Stimulated activated CD4-positive, alpha-beta T cell treated with anti-CD3 and anti-CD28 coated beads, TNF-alpha, amount 100 ng/mL, for 1 hour (primary cell): ENCODE measurements at places on chromosomes 7 and 10.

DNA sequence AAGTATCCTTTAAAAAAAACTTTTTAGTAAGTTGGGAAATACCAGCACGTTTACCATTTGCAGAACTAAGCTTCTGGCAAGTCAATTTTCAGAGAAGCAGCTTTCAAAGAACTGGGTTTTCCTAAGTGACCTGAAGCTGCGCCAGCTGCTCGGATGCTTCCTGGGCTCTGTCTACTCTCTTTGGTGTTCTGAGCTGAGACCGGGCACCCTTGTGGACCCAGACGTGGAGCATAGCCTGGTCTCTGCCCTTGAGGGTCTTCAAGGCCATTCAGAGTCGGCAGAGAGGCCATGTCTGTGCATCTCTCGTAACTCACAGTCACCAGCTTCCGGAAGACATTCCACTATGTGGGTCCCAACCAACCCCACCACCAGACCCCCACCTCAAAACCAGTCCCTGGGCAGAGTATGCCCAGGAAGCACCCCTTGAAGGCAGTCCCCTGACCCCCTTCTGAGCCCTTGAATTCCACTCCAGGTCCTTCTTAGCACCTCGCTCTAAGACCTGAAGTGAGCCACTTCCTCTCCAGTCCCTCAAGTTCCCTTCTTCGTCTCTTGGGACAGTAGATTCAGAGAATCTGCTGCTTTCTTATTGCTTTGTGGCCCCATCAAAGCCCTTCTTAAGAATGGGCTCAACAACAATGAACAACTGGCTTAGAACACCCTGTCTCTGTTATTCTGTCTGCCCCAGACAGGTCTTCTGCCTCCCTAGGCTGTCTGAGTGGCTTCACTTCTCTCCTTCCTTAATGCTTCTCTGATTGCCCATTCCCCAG is 8.5 kb downstream of the CALML5 start:
- DNase-seq: no peak

DNA sequence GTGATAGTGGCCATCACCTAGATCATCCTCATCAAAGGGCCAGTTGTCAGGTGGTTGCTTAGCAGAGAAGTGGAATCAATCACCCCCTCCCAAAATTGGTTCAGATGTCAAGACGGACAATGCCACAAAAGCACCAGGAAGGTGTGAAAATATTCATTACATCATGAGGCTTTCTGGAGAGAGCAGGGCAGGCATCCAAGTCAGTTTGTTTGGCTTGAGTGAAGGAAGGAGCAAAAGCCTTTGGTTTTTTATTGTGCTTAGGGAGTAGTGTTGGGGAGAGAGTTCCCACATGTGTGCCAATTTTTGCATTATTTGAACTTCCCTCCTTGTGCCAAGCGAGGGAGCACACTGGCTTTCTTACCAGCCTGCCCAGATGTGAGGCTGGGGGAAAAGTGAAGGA is 1082.9 kb downstream of the LRMDA start:
- DNase-seq: no peak

- no peak for DNase-seq
Observed at GRCh38 chr7:22931011-22931410, 82.9 kb downstream of the HYCC1 start.

DNA sequence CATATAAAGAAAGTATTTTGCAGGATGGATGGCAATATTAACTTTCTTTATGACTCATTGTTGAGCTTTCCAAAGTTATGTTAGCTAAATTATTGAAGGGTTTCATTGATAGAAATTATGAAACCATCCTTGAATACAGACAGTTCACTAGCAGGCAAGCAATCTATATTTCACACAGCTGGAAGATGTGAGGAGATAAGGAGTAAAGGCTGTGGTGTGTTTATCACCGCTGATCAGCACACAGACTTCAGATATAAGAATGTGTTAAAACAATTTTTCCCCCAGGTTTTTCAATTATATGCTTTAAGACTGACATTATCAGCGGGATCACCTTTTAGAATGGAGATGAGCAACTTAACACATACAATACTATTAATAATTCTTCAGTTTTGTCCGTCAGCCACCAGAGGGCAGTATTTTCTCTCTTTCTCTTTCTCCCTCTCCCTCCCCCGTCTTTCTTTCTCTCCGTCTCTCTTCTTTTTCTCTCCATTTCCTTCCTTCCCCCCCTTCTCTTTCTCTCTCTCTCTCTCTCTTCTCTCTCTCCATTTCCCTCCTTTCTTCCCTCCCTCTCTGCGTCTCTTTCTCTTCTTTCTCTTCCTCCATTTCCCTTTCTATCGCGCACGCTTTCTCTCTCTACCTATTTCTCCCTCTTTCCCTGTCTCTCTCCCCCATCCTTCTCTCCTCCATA is 62.9 kb upstream of the FAM171A1 start:
- DNase-seq: no peak

DNA sequence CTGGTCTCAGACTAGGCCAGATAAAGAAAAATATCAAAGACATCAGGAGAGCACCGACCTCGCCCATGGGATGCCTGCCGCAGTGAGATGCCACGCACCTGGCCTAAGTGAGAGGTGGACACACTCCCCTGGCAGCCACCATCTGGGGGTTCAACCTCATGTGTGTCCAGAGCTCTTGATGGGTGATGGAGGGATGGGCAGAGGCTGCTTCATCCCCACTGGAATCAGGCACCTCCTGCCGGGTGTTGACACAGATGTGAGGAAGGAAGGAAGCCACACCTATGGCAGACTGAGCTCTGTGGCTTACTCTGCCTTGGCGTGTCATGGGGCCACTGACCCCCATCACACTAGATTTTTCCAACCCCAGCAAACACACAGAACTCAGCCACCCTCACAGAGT is 11.4 kb downstream of the ZNF488 start:
- DNase-seq: no peak

- DNase-seq: no peak
Observed at GRCh38 chr7:30706316-30706715, 24.1 kb upstream of the CRHR2 start.

DNA sequence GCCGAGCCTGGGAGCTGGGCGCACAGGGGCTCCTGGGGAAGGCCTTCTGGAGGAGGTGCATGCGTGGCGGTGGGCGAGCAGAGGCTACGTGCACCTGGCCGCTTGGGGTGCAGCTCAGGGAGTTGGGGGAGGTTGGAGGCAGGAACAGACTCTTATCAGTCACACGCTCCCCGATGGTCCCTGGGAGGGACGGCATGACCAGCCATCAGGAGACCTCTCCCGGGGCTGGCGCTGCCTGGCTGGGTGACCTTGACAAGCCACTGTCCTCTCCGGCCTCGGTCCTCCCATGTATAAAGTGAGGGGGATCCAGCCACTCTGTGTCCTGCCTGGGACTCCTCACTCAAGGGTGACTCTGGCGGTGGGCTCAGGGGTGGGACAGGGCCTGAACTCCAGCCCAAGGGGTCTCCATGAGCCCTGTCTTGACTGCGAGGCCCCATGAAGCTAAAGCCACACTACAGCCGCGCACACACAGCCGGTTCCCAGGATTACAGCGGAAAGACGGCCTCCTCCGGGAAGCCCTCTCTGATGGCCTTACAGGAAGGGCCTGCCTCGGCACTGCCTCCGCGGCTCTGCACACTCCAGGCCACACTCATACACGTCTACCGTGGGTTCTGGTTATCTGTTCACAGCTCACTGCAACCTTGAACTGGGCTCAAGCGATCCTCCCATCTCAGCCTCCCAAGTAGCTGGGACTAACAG is 2.3 kb downstream of the TMEM184A start:
- DNase-seq: no peak

DNA sequence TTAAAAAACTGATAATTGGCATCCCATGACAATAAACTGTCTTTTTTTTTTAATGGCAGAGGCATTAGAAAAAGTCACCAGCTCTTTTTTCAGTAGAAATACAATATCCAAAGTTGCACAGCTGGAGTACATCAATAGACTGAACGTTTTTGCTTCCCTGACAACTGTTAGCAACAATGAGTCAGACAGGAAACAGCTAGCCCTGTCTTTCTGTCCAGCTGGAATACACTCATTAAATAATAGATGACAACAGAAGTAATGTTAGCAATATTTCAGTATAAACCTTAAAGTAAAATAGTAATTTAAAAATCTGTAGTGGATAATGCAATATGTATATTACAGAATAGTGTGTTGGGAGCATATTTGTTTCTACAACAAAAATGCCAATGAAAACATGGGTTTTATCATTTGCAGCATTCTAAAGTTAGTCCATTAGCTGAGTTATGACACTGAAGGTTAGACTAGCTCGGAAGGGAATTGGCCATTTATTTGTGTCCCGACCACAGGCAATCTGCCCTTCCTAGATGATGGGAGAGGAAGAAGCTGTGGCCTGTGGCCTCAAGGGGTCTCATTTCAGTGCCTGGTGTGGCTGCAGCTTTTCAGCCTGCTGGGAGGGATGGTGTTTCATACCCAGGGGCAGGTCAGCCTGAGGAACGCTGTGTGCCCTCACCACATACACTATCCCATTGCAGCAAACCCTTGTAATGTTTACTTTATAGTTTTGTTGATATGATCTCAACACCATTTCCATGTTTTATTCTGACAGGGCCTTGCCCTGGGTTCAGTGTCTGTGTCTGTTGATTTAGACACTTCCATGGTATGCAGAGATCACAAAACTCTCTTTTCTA is 173.3 kb downstream of the SLC16A9 start:
- DNase-seq: no peak

DNA sequence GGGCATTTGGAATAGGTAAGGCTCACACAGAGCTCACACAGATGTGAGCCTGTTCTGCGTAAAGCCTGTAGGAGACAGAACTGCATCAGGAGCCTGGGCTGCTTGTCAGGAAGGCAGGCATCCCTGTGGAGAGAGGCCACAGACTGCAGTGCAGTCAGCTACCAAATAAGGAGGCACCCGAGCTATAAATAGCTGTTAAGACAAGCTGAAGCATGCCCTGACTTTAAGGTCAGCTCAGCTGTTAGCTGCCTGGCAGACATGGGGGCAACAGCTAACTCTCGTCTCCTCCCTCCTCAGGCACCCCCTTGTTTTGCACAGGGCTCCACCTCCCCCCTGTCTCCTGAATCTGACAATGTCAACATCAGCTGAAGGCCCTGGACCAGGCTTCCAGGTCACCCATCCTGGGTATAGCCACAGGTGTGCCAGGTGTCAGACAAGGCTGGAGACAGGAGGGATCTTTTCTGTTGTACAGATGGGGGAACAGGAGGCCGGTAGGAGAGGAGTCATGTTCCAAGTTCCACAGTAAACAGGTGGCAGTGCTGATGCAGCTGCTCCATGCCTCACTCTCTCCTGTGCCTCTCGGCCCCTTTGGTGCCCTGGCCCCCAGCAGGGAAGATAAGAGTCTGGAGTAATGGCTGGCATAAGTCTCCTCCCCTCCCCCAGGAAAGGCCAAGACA is 27.6 kb upstream of the MKRN1 start:
- DNase-seq: no peak

GRCh38 chr7:74061840-74062539 is 21.6 kb upstream of the LIMK1 start:
- DNase-seq: peak; percentile 43

DNA sequence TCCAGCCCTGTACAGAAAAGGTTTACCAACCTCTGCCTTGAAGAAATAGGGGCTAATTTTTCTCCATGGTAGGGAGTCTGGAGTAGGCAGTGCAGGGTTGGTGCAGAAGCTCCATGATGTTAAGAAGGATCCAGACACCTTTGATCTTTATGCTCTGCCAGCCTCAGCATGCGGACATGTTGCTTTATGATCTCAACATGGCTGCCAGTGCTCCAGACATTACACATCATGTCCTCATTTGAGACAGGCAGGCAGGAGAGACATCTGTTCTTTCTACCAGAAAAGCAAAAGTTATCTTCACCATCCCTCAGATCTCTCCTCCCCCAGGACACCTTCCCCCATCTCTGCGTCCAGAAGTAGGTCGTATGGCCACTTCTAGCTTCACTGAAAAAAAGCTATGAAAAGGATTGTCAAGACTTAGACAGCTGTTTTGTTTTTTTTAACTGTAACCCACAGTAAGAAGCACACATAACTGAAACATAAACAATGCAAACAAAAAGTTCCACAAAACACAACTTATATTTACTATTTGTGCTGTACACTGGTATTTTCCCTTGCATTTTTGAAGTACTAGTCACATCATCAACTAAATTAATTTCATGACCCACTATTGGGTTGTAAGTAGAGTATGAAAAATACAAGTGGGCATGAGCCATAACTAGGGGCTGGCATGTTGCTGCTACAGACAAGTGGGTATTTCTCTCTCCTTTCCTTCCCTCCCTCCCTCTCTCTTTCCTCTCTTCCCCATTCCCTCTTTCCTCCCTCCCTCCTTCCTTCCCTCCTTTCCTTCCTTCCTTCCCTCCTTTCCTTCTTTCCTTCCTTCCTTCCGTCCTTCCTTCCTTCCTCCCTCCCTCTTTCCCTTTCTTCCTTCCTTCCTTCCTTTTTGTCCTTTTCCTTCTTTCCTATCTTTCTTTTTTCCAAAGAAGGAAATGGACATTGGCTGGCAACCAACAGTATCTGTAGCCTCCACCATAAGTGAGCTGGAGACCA is 2.6 kb upstream of the RASSF4 start:
- DNase-seq: no peak

DNA sequence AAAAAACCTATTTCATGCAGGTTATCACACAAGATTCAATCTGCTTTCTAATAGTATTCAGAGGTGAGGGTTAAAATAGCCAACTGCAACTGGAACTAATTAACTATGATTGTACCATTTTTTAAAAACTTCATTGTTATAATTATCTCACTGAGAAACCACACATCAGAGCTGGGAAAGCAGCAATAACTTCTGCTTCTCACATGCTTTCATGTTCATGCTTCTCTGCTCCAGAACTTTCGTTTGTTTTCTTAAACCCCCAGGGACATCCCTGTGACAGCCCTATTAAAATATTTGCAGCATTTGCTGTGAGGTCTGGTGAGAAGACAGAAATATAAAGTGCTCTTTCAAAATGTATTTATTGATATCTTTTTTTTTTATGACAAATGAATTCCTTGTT is 389.0 kb upstream of the SORCS1 start:
- DNase-seq: no peak

GRCh38 chr7:154591544-154591943 is 411.4 kb downstream of the PAXIP1 start:
- DNase-seq: no peak

- no peak for DNase-seq
Observed at GRCh38 chr7:12314199-12314598, 89.5 kb downstream of the VWDE start.

DNA sequence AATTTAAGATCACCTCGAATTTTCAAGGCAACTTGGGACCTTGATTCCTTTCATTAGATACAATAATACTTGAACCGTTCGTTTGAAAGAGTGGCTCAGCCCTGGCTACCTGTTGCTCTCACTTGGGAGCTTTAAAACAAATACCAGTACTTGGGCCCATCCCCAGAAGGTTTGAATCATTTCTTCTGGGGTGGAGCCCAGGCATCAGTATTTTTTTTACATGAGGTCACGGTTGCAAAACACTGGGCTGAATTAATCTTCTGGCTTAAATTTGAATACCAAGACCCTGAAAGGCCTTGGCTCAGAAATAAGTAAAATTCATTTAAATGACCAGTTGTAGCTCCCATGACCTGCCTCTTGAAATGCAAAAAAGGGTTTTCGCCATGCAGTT is 214.9 kb downstream of the CREB5 start:
- no peak for DNase-seq

DNA sequence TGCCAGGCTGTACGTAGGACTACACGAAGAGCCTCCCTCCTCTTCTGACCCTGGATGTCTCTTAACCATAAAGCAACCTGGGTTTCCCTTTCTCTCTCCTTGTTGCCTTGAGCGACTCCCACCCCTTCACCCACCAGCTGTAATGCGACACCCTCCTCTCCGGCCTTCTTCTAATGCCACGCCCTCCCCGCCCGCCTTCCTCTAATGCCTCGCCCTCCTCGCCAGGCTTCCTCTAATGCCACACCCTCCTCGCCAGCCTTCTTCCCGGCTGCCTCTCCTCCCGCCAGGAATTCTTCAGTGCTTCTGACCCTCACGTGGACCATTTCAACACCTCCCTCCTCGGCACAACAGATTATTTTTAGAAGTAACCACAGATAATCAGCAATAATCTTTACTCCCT is 348.5 kb upstream of the SHH start:
- DNase-seq: no peak
